ENCODE measurements at places on chromosomes 6 and 20.
A peak's percentile ranks its signal among the peaks of the same experiment; 100 is the strongest.

GRCh38 chr6:36929607-36930006 is 24.9 kb upstream of the PI16 start:
- DNase-seq, result no peak

DNA sequence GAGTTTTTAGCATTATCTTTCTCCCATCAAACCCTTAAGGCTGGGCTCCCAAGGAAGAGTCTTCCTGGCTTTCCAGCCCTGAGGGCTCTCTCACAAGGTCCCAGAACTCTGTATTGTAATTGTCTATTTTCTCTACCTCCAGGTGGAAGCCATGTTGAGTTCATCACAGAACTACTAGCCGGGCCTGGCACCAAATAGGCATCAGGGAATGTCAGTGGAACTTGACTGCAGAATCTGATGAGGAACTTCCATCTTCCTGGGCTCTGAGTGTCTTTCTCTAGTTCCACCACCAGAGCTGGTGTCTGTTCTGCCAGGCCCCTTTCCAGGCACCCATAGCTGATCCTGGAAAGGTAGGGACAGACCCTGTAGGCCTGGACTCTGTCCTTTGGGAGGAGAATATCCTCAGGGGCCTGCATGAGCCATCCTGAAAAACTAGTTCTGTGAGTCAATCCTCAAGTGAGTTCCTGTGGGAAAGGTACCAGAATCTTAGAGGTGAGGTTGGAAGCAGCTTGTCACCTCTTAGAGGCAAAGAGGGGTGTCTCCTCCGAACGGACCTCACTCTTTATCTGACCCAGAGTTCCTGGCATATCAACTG is 11.1 kb upstream of the TOP1 start:
- DNase-seq, result peak; percentile 49

DNA sequence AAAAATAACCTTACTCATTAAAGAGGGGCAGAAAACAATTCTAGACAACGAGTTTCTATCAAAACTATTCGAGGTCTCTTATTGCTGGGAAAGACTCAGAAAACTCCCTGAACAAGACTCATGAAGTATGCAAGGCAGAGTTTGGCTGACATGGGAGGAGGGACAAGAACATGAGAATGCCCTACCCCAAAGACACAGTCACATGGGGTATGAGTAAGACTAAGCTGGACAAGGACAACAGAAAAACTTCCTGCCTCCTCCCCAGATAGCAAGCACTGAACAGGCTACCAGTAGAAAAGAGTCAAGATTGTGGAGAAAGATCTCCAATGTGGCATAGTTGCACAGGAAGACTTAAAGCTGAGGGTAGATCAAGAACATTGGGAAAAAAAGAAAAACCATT is 39.7 kb upstream of the PHIP start:
- no peak for DNase-seq

DNA sequence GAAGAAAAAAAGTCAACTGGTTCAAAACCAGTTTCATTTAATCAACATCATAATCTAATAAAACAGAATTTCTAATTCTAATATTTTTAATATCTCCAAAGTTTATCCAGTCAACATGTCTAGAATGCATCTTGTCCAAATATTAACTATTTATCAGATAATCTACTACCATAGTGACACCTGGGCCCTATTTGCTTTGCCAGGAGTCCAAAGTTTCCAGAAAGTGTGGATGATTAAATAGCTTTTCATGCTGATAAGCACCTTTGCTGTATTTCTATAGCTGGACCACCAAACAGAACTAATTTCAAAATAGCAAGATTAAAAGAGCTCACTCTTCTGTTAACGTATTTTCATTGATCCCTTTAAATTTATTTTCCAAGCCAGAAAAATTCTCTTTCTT is 12.3 kb upstream of the TAAR1 start:
- DNase-seq, result no peak

DNA sequence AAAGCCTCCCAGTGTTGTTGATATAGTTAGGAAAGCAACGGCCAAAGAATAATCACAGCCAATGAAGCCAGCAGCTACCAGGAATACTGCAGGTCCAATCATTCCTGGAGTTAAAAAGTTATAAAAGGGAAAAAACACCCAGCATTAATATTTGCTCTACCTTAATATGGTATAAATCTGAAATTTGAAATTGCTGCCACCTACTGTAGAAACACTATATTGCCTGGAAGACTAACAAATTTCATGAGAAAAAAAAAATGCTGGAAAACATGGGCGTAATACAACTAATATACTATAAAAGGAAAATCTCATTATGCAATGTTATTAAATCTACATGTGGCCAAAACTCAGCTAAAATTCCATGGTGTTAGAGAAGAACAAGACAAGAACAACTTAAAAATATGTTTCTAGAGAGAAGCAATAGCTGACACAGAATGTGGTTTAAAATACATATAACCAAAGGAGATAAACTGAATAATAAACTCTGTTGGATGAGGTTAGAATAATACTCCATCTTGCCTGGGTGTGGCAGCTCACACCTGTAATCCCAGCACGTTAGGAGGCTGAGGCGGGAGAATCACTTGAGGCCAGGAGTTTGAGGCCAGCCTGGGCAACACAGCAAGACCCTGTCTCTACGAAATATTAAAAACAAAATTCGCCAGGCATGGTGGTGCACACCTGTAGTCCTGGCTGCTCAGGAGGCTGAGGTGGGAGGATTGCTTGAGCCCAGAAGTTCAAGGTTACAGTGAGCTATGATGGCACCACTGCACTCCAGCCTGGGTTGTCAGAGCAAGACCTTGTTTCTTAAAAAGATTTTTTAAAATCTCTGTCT is 43.1 kb downstream of the SLC17A5 start:
- peak; percentile 79 for DNase-seq

GRCh38 chr6:57201718-57202117 is 20.4 kb downstream of the RAB23 start:
- no peak for DNase-seq

DNA sequence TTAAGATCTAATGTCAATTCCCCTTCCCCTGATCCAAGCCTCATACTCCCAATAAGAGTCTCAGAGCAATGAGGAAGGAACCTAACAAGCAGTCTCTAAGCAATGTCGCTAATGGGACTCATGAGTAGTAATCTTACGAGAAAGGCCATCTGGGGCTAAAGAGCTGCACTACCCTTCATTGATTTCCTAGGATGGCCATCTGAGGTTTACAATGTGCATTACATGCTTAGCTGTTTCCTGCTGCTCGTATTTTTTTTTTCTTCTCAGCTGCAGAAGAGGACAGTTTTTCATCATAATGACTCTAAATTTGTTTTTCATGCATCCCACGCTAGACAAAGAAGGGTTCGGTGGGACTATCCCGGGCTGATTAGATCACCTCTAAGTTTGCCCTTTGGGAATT is 119.3 kb downstream of the LPA start:
- no peak for DNase-seq

DNA sequence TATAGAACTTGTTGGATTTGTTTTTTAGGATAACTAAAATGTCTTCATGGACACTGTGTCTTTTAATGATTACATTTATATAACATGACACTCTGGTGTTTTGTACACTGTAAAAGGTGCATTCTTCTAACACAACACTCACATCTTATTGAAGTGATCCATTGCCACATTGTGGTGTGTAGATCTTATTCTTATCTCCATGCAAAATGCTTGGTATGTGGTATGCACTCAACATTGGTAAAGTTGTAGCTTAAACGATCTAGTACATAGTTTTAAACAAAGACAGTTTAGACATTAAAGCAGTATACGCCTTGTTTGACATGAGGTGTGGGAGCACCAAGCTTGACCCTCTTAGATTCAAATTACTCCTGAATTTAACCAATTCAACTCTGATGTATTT is 84.7 kb downstream of the SASH1 start:
- DNase-seq, result no peak

- peak; percentile 81 for DNase-seq
Measured at GRCh38 chr6:158663625-158664165, 13.8 kb downstream of the SYTL3 start.

- DNase-seq, result no peak
Measured at GRCh38 chr20:1566701-1567100, 9.2 kb upstream of the SIRPD start.

- DNase-seq, result peak; percentile 60
Measured at GRCh38 chr20:10427060-10427692, 6.8 kb downstream of the MKKS start.

GRCh38 chr6:78400076-78400475 is 467.3 kb upstream of the IRAK1BP1 start:
- no peak for DNase-seq

GRCh38 chr6:4516206-4516605 is 260.0 kb upstream of the CDYL start:
- DNase-seq, result no peak

DNA sequence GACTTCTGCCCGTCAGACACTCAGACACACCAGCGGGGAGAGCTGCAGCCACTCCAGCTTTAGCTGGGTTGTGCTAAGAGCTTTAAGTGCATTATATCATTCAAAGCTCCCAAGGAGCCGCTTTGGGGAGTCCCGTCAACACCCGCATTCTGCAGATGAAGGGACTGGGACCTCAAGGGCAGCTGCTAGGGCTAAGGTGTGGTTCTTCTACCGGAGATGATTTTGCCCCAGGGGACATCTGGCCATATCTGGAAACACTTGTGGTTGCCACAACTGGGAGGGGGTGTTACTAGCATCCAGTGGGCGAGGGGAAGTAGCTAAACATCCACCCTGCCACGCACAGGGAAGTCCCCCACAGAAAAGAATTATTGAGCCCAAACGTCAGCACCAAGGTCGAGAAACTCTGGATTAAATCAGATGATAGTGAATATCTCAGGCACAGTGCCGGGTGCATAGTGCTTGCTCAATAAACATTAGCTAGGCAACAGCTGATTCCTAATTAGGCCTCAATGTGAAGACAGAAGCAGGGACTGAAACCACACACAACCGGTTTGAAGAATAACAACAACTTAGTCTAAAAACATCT is 29.6 kb downstream of the PMEPA1 start:
- no peak for DNase-seq

DNA sequence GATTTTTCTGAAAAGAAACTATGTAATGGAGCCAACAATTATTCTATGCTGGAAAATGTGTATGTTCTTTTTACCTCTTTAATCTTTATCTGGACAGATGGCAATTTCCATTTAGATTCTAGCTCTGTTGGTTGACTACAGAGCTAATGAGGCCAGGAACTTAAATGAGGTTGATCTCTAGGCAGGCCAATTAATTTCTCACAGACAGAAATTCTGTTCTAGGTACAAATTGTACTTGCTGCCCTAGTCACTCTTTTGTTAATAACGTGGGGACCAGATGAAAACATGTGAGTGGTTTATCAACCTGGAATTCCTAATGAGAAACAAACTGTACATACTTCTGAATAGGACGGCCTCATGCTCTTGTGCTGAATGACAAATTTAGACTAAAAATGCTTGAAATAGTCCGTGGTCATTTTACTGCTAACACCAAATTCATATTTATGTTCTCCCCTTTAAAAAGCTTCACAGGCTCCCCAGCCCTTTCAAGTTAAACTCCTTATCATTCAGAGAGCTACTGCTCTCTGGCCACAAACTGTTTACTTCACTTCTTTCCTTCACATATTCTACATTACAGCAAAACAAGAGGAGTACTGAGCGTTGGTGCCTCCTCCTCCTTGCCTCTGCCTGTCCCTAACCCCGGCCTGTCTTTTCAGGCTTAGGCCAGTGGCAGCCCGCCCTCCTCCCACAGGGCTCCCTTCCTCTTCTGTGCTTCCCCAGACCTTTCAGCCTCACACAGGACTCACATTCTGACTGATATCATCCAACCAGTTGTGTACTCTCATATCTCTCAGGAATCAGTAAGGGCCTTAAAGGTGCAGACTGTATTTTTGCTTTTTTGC is 41.4 kb downstream of the DTNBP1 start:
- DNase-seq, result peak; percentile 52

DNA sequence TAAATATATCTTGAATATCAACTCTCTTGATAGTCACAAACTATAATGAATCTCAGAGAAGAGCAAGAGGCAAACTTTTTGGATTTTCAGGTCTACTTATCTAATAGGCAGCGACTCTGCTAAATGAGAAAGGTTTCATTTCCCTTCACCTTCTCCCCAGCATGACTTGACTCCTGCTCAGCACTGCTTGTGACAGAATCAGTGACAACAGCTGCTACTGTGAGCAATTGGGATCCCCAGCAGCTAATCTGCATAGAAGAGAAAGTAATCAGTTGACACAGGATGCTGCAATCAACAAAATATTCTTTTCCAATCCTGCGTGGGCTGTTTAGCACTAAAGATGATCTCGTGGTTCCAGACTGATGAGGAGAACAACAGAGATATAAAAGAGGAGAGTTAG is 205.5 kb downstream of the MMUT start:
- no peak for DNase-seq

GRCh38 chr6:52515219-52515960 is 61.5 kb downstream of the TRAM2 start:
- no peak for DNase-seq

DNA sequence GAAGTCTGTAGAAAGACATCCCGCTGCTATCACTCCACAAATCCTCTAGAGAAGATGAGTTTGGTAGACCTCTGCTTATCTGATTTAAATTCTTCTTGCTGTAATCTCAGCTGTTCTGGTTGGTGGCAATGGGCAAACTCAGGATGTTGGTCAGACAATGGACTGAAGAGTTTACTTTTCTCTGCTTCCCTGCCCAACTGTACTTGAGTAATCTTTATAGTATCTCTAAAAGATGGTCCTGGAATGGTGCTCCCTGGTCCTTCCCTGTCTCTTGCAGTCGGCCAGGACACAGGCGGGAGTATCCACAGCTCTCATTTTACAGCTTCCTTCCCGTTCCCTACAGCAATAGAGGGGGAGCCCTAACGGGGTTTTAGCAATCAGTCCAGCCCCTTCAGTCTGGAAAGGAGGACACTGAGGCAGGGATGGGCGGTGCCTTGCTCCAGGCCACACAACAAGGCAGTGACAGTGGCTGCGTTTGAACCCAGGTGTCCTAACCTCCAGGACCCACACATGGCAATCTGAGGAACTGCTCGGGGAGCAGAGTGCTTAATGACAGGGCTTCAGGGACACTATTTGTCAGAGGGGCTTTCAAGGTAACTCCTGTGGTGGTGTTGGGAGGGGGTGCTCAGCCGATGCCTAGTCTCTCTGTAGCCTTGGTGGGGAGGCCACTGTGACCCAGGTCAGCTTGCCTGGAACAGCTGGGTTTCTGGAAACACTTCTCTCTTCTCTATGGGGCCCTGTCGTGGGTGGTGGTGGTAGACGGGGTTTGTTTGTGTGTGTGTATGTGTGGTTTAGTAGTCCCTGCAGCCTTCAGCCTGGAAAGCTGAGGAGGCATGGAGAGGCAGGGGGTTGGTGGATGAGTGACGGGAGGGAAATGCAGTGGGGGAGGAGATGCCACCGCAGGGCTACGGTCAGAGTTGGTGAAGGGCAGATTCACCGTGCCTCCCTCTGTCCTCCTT is 9.5 kb upstream of the VEGFA start:
- no peak for DNase-seq

DNA sequence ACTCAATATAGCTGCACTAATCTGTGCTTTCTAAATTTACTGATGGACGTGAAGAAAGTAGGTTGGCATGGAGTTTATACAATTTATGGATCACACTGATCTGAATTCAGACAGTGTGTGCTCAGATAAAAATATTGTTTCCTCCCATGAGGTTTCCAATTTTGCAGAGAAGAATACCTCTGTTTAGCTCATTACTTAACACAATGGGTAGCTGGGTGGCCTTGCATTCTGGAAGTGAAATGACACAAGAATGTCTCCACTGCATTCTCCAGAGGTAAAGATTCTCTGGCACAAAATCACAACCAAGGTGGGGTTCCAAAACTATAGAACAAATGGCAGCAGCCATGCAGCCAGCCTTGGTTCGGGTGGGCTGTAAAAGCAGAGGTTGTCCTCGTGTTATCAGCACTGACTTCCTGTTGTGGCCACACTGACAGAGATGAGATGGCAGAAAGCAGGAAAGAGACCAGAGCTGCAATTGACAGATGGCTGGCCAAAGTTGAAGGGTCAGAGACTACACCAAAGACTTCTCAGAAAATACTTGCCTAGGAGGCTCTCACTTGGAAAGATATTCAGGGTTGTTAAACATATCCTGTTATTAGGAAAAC is 50.2 kb downstream of the HDAC2 start:
- DNase-seq, result peak; percentile 27

Data from stomach (tissue), 19 donors.